ENCODE measurements at places on chromosomes 6 and 20. TPM values are rescaled to one million over a fixed set of nuclear protein-coding genes. Genes with fewer than 3 reads are reported as not detected.

The HMGA1 gene
- 65.6 TPM for total RNA-seq

The STMN3 gene
- 14.7 TPM for total RNA-seq

DNA sequence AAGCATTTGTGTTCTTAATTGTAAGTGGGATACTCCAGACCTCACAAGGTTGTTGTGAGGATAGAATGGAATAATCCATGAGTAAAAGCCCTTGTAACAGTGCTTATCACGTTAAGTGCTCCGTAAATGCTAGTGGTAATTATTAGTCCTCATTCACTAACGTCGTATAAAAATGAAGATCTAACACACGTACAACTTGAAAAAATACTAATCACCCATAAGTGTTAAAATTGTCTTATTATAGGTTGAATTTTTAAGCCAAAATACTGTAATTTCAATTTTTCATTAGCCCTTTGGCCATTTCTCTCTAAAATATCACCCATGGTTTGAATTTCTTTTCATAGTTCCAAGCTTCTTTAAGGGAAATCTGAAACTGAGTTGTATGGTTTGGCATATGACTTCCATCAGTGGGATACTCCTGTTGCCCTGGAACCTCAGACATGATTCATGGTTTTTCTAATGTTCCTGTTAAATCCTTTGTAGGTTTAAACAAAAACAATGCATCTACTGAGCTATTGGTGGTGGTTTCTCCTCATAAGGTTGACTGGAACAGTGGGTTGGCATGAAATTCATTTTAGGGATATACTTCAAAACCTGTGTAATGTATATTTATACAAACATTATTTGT lies 19.1 kb downstream of the XRN2 start:
- H3K27me3 ChIP-seq = no peaks in the 10 kb centered on the region
- DNase-seq = no peak
- no peaks in the 10 kb centered on the region for H3K36me3 ChIP-seq
- H3K27ac ChIP-seq = no peak overlapping the region

GRCh38 chr6:43184268-43184985 lies 2.4 kb downstream of the CUL9 start:
- peaks cover 30% of the 10 kb centered on the region for H3K4me1 ChIP-seq
- no peaks in the 10 kb centered on the region for H3K36me3 ChIP-seq
- H3K4me3 ChIP-seq = no peak overlapping the region
- no peak for DNase-seq
- no peaks in the 10 kb centered on the region for H3K27me3 ChIP-seq

GRCh38 chr6:7939184-7939863 lies 28.7 kb upstream of the TXNDC5 start:
- DNase-seq = no peak
- H3K4me3 ChIP-seq = no peak overlapping the region
- H3K27me3 ChIP-seq = no peaks in the 10 kb centered on the region
- H3K4me1 ChIP-seq = no peaks in the 10 kb centered on the region
- H3K27ac ChIP-seq = no peak overlapping the region

GRCh38 chr6:87832025-87832825 lies 130.2 kb upstream of the AKIRIN2 start:
- no peaks in the 10 kb centered on the region for H3K27me3 ChIP-seq
- no peak for DNase-seq
- no peak overlapping the region for H3K27ac ChIP-seq
- peaks cover 7% of the 10 kb centered on the region for H3K4me1 ChIP-seq
- peak overlapping the region; percentile 42 for H3K4me3 ChIP-seq
- H3K36me3 ChIP-seq = no peaks in the 10 kb centered on the region
